Fibroblast of the aortic adventitia (primary cell): ENCODE measurements at places on chromosomes 7 and 10.

DNA sequence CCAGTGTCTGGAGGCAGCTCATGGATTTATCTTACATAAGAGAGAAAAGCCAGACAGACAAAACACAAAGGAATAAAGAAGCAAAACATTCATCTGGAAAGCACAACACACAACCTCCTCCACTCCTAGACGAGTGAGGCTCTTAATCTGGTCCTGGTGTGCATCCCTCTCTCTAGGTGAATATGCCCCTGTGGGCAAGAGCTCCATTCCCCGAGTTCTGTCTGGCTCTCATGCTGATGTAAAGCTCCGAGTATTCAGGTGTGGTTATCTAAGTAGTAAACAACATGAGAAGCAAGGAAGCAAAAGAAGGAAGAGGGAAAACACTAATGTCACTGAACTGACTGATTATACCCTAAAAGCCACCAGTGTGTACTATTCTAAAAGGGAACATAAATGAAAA is 47.9 kb upstream of the FEZF1 start:
- DNase-seq, result no peak

DNA sequence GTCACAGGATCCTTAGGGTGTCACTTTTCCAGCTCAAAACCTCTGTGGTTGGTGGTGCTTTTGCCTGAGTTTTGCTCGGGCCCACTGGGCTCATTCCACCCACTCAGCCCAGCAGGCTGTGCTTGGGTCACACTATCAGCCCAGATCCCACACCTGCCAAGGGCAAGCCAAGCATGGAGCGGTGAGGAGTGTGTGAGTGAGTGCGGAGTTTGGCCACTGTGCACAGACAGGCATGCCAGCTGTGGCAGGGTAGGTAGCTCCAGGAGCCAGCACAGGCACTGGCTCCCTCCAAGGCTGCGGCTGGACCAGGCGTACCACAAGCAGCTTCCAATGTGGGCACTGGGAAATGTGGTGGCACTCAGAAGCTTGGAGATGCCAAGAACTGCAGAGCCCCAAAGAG is 43.9 kb upstream of the TECTB start:
- no peak for DNase-seq

DNA sequence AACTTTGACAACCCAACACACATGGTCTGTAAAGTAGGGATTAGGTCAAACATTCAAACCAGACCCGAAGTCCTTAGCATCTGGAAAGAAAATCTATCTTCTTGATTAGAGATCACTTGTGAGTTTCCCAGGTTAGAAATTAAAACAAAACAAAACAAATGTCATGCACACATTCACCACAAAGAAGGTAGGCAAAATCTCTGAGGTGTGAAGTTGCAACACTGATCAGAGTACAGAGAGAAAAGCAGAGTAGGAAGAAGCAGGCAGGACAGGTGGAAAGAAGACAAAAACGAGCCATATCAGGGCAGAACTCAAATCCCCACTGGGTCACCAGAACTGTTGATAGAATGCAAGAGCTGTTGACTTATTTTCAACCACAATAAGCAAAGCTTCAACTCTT is 102.8 kb upstream of the THSD7A start:
- DNase-seq, result no peak

GRCh38 chr7:17898111-17898510 is 42.2 kb downstream of the SNX13 start:
- no peak for DNase-seq

DNA sequence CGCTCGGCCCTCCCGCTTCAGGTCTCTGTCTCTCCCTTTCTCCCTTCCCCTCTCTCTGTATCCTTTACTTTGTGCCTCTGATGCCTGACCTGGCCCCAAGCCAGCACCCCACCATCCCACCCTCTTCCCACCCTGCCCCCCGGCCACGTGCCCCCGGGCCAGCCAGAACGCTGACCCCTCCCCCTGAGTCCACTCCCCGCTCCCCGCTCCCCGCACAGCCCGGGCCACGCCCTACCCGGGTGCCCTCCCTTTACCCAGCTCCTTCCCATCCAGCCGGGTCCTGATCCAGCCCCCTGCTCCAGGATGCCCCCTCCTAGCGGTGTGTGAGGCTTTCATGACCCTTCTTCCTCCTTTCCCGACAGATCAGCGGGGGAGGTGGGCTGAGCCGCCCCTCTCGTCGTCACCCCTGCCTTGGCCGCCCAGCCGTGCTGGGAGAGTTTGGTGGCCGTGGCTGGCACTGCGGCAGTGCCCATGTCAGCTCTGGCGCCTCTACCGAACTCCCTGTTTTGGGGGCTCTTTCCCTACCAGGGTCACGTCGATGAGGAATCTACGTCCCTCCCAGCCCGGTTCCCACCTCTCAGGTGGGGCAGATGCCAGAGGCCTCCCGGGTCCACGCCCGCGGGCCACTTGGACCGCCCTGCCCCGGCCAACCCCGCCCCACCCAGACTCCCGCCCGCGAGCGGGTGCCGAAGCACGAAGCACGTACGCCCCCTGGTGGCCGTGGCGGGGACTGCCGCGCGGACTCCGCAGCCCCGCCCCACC is 127.4 kb downstream of the UBE2H start:
- peak; percentile 57 for DNase-seq

GRCh38 chr7:20596653-20597052 is 18.8 kb upstream of the ABCB5 start:
- DNase-seq, result peak; percentile 83

DNA sequence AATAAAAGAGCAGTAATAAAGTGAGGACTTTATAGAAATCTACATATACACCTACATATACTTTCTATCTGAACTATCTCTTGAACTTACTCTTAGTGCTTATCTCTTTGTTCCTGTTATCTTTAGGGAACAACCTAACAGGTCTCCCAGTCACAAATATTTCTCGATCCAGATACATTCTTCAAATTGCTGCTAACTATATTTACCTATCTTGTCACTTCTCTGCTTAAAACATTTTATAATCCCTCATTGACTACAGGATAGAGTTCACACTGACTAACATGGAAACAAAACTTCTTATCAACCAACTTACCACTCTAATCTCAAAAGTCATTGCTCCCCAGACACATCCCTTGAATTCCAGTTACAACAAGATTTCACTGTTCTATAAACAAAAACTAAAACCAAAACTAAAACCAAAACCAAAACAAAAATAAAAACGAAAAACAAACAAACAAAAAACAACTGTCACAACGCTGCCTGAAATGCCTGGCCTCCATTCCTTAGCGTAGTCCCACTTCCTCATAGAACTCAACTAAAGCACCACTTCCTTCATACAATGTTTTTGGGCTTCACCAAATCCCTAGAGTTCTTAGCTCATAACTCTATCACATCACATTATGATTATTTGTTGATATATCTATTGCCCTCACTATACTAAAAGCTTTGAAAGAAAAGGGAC is 134.7 kb downstream of the SEMA3D start:
- DNase-seq, result no peak

- peak; percentile 17 for DNase-seq
Observed at GRCh38 chr7:45347804-45348203, 190.2 kb downstream of the RAMP3 start.

DNA sequence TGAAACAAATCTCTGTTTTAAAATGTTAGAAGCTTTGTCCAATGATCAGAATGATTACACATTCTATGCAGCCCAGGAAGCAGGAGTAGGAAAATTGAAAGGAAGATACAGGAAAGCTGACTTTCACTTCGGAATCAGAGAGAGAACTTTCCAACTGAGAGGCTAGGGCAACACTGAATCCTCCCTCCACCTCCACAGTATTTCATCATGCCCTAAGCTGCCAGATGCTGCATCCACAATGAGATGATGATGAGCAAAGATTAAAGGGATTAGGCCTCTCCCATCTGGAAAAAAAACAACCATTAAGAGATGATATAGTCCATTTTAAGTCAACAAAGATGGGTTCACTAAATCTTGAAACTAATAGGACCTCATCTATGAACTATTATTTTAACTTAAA is 215.6 kb downstream of the GPR37 start:
- DNase-seq, result no peak

DNA sequence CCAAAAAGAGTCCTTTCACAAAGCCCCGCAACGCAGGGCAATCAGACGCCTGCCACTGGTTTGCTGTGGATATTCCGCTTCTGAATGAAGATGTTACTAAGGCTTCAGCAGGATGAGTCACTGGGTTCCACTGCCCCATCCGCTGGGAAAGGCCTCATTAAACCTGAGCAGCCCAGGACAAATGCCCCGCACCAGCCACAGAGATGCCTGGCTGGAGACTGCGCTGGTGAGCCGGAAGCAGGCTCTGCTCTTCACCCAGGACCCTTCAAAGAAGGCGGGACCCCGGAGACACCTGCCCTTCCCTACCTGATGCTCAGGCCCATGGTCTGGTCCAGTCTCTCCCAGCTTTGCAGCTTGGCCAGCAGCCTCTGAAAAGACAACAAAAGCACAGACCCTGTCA is 19.8 kb downstream of the MAD1L1 start:
- DNase-seq, result no peak

DNA sequence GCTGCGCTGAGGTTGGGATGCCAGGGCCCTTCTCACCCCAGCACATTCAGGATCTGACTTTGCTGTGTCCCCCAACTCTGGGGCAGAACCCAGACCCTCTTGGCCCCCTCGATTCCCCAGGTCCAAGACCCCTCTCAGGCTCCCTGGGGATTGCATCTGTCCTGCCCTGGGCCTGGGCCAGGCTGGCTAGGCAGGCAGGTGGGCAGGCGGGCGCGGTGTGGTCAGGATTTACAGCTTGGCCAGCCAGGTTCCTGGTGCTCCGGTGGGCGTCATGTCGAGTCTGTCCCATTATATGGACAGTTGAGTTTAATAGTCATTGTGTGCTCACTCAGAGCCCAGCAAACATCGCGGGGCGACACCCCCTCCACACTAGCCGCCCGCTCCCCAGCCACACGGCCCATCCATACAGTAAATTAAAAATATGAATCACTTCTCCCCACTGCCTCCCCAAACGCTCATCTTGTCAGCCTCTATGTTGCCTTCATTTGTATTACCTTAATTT is 23.5 kb downstream of the POLL start:
- no peak for DNase-seq

- DNase-seq, result no peak
Observed at GRCh38 chr7:94178230-94178629, 174.1 kb upstream of the BET1 start.

GRCh38 chr10:63765126-63765525 is 243.9 kb downstream of the REEP3 start:
- DNase-seq, result no peak

GRCh38 chr7:1993776-1994740 is 238.7 kb downstream of the MAD1L1 start:
- no peak for DNase-seq

DNA sequence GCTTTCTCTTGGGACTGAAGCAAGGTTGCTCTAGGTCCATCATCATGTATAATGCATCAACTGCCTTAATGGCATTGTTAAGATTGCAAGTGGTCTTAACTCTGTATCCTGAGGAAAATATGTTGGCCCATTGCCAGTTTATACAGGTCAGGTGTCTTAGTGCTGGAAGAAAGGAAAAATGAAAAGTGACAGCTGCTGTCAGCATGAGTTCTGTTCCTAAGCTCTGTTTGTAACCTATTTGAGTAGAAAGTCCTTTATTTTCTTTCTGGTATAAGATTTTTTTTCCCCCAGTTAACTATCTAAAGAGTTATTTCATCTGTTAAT is 127.2 kb downstream of the SRI start:
- peak; percentile 2 for DNase-seq

DNA sequence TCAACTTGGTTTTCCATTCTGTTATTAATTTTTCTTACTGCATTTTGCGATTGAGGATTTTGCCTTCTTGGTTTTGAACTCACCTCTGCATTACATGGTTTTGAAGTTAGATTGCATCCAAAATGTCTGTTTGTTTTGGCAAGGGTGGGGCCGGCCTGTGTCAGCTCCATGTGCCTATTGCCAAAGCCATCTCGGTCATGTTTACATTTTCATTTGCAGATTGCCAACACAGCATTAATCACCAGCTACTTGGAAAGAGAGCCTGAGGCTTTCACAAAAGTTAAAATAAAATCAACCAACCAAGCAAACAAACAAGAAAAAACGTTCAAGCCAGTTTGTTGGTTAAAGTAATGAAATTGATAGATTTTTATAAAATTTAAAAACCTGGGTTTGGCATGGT is 695.8 kb downstream of the TYW1 start:
- no peak for DNase-seq

- no peak for DNase-seq
Observed at GRCh38 chr7:27423290-27423689, 180.7 kb downstream of the EVX1 start.

DNA sequence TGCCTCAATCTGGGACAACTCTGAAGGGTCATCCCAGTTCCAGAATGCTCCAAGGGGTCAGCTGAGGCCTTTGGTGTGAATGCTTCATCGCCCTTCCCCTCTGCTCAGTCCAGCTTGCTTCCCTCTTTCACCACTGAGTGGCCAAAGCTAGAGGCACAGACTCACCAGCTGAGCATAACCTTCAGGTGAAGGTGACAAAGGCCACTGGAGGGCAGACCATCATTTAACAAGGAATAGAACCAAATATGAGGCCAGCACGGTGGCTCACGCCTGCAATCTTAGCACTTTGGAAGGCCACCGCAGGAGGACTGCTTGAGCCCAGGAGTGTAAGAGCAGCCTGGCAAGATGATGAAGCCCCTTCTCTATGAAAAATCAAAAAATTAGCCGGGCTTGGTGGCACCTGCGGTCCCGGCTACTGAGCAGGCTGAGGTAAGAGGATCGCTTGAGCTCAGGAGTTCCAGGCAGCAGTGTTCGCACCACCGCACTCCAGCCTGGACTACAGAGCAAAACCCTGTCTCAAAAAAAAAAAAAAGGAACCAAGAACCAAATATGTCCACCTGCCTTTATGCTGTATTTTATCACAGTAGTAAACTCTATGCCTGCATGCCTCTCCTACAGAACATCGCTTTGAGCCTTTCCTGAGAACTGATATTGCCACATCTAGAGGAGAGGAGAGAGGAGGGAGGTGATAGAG is 13.4 kb downstream of the PRKAG2 start:
- no peak for DNase-seq

- no peak for DNase-seq
Observed at GRCh38 chr7:2583798-2584580, 25.2 kb downstream of the IQCE start.

- peak; percentile 74 for DNase-seq
Observed at GRCh38 chr10:119233821-119234220, 26.4 kb downstream of the GRK5 start.

DNA sequence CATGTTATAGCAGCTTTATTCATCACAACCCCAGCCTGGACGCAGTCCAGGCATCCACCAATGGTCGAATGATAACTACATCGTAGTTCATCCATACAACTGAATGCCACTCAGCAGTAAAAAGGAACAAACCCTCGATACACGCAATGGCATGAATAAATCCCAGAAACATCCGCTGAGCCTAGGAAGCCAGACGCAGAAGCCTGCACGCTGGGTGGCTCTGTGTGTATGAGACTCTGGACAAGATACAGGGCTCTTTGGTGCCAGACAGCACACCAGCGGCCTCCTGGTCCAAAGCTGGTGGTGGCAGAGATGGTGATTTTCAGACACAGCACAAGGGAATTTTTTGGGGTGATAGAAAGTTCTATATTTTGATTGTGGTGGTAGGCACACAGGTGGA is 10.0 kb upstream of the CRYGN start:
- DNase-seq, result no peak

DNA sequence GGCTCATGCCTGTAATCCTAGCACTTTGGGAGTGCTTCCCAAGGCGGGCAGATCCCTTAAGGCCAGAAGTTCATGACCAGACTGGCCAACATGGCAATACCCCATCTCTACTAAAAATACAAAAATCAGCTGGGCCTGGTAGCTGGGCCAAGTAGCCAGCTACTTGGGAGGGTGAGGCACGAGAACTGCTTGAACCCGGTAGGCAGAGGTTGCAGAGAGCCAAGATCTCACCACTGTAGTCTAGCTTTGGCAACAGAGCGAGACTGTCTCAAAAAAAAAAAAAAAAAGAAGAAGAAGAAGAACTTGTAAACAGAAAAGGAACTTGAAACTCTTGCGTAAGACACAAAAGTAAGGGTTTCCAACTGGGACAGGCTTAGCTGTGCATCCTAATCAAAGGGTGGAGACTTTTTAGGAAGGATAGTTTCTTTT is 5.6 kb upstream of the IFIT2 start:
- peak; percentile 84 for DNase-seq
